GM04504 (cell line): ENCODE measurements at places on chromosomes 4 and X.

GRCh38 chr4:18635531-18635930, 614.0 kb upstream of the LCORL start:
- no peak for DNase-seq

- peak; percentile 32 for DNase-seq
These were observed 800 bp downstream of the KDM5C start for GRCh38 chrX:53223955-53224859.

- DNase-seq, result peak; percentile 35
These were observed 39.5 kb downstream of the NSD2 start for GRCh38 chr4:1910643-1911042.

GRCh38 chrX:16466640-16467432, 183.1 kb upstream of the S100G start:
- no peak for DNase-seq

- peak; percentile 6 for DNase-seq
These were observed 77.1 kb upstream of the IGFBP7 start for GRCh38 chr4:57187246-57187645.

- DNase-seq, result no peak
These were observed 63.2 kb upstream of the NOCT start for GRCh38 chr4:138952411-138952810.

DNA sequence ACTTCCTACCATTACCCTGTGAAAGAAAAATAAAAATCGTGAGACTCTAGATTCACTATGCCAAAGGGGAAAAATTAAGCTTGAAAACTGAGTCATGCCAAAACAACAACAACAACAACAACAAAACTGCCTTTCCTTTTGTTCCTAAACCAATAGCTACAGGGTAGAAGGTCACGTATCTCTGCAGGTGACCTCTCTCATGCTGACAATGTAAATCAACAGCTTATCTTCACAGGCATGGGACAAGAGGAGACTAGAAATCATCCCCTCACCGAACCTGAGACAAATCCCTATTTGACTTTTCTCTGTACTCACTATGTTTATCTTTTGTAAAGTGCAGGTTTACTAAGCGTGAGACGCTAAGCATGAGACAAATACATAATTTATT, 20.5 kb upstream of the AADAT start:
- no peak for DNase-seq

- no peak for DNase-seq
These were observed 587 bp downstream of the TIMM8A start for GRCh38 chrX:101347859-101348451.

GRCh38 chr4:101140228-101140627, 207.1 kb downstream of the PPP3CA start:
- no peak for DNase-seq
